SIG-M5 (cell line): ENCODE measurements at places on chromosomes 12 and 14.

DNA sequence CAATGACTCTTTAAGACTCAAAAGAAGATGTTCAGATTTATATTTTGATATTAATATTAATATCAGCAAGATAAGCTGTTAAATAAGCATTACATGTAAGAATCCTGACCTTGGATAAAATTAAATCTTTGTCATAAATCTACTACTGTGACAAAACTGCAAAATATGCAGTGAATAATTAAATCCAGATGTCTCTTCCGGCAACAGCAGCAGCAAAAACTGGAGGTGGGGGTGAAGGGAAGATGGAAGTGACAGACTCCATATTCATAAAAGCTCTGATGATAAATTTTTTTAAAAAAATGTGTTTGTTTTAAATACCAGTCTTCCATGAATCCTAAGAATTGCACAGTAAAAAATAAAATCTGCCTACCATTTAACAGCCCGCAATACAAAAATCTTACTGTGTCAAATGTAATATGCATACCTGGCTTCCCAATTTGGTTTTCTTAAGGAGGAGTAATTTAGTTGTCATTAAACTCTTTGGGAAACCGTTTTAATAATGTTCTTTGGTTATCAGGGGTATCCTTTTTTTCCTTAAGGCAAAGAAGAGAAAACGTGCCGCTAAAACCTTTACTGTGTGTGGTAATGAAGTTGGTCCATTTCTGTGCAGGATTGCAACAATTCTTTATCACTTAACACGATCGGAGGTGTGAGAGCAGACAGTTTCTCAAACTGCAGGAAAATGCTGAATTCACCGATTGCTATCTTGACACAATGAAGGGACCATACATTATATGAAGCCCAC lies 478.2 kb downstream of the DIO2 start:
- no peak for DNase-seq

- DNase-seq: no peak
Measured at GRCh38 chr12:96850676-96851075, 56.4 kb upstream of the NEDD1 start.

DNA sequence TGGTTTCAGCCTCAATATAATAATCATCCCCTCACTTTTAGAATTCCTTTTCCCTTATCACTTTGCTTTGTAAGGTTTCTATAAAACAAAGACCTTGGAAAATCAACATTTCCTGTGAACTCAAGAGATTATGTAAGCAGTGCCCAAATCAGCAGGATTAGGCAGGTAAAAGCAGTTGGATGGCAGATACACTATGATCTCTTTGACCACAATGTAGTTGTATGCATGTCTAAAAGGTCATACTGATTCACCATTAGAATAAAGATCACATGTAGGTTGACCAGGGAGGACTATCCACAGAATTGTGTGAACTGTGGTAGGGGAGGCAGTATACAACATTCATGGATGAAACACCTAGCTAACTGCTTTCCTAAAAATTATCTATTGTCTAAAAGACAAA lies 57.5 kb downstream of the DENND5B start:
- DNase-seq: no peak

DNA sequence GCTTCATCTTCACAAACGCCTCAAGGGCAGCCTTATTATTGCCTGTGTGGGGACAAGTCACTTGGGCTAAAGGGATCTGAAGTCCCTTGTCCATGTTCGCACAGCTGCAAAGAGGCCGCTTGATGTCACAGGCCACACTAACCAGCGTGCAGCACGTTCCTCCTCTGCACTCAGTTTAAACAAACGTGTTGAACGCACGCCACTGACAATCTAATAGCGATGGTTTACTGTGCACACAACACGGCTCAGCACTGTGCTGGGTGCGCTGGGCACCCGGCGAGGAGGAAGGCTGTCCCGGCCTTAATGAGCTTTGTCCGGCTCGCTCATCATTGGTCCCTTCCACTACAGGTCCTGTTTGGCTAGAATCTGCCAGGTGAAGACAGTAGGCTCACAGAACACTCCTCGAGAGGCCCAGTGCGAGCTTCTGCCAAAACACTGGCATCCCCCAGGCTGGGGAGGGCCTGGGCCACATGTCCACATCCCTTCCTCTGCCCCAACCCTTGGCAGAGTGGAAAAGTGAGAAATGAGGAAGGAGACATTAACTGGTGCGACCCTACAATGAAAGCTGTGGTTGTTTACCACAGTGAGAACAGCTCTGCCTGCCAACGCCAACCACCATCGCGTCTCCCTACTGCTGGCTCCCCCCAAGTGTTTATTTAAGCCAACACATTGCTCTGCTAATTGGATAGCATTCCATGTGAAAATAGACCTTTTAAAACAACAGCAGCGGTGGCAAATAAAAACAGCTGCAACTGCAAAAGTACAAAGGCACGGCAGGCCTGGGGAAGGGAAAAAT lies 113.2 kb downstream of the RBM19 start:
- no peak for DNase-seq

GRCh38 chr12:10153271-10154144 lies 18.4 kb downstream of the OLR1 start:
- no peak for DNase-seq

DNA sequence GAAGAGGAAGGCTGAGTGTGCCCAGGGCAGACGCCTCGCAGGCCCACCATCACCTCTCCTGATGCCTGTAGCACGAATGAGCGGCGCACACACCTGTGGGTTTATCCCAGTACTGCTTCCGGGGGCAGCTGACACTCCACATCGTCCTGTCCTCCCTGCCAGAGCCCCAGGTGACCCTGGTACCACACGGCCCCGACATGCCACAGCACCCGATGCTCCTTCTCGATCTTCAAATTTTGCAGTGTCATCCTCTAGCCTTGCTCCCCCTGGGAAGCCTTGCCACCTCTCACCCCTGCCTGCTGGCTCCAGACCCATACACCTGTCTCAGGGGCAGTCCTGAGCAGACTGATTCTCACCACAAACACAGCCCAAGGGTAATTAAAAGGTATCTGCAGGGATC lies 40.6 kb downstream of the ANO2 start:
- no peak for DNase-seq

DNA sequence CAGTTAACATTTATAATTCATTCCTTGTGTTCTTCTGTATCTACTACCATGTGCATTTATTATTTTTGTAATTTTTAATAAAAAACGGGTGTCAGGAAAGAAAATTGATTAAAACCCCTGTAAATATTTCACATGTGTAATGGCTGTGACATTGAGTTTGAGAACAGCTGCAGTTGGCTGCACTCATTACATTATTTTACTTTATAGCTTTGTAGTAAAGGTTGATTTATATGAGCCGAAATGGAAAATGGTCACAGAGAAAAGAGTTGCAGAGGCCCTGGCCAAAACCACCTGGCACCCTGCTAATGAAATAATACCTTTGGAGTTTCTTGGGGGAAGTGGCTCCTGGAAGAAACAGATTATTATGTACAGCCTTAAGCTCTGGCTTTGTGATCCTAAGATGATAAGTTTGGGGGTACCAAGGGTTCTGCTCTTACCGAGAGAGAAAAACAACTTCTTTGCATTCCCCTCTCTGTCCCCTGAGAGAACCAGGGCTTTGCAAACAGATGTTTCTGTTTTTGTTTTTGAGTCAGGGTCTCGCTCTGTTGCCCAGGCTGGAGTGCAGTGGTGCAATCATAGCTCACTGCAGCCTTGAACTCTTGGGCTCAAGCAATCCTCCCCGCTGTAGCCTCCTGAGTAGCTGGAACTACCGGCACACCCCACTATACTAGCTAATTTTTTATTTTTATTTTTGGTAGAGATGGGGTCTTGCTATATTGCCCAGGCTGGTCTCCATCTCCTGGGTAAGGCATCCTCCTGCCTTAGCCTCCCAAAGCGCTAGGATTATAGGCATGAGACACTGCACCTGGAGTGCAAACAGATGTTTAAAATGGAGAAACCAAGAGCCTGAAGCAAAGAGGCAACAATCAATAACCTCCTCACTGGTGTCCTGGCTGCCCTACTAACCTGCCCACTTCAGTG lies 9.7 kb upstream of the DYNLL1 start:
- no peak for DNase-seq

- DNase-seq: no peak
Measured at GRCh38 chr12:108640802-108641445, 7.2 kb upstream of the SELPLG start.

GRCh38 chr12:109443794-109444193 lies 33.3 kb downstream of the KCTD10 start:
- no peak for DNase-seq

- DNase-seq: no peak
Measured at GRCh38 chr12:123984903-123985302, 11.9 kb downstream of the ZNF664 start.

GRCh38 chr14:101945171-101945570 lies 19.2 kb upstream of the DYNC1H1 start:
- no peak for DNase-seq

GRCh38 chr12:41536813-41537490 lies 348.8 kb downstream of the PDZRN4 start:
- DNase-seq: no peak

DNA sequence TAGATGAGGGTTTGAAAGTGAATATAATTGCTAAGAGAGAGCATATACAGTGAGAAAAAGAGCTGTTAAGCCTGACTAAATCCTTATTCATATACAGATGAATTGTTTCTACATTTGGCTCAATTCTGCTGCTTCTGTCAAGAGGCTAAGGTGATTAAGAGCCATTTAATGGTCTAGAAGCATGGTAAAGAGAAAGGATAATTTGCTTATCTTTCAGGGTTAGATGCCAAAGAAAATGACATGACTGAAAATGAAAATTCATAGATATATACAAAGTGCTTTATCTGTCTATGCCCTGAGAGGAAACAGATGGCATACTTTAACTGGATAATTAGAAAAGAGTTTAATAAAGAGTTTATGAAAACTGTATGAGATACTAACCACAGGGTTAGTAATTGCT lies 834.9 kb downstream of the SLC6A15 start:
- DNase-seq: no peak

- no peak for DNase-seq
Measured at GRCh38 chr14:69763761-69764510, 3.0 kb upstream of the SRSF5 start.

GRCh38 chr12:47070310-47070709 lies 9.1 kb upstream of the PCED1B start:
- no peak for DNase-seq

- no peak for DNase-seq
Measured at GRCh38 chr14:99185436-99186068, 86.4 kb downstream of the BCL11B start.

GRCh38 chr14:65079201-65079600 lies 23.1 kb downstream of the MAX start:
- no peak for DNase-seq

DNA sequence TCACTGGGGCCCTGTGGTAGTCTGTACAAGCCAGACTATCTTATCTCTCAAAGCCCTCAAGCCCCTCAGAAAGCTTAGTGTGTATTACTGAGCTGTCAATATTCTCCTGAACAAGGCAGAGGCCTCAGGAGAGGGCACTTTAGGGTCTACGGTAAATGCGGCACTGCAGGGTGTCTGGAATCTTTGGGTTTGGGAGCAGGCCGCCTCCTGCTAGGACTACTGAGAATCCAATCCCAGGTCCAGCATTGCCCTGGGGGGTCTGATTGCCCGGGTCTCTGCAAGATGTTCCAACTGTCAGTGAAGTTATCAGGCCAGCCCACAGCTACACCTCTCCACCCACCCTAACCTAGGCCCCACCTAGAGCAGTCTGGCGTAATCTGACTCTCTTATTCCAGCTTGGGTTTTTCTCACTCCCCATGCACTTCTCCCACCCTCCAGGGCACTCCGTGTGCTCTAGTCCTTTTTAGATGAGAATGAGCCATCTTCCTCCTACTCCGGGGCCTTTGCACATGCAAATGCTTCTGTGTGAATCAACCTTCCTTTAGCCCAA lies 4.3 kb upstream of the ZFP36L1 start:
- DNase-seq: no peak

GRCh38 chr14:41302776-41303175 lies 303.9 kb upstream of the LRFN5 start:
- DNase-seq: no peak

GRCh38 chr12:29320295-29321085 lies 60.5 kb downstream of the ERGIC2 start:
- no peak for DNase-seq

GRCh38 chr12:110556705-110557104 lies 26.4 kb downstream of the PPTC7 start:
- DNase-seq: no peak

DNA sequence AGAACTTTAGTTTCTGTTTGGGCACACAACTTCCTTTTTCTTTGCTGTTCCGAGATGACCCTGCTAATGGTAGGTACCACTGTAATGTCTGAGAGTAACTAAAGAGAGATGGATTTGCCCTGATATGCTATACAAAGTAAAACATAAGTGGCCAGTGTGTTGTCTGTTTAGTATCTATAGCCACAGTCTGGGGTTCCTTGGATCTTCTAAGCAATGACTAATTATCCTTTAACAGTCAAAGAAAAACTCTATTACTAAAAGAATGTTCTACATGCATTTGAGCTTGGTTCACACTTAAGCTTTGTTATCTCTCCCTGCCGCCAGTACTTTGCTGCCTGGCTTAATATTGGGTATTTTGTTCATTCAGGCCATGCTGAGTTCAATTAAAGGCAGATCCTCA lies 1051.9 kb upstream of the FLRT2 start:
- DNase-seq: no peak

GRCh38 chr12:94145191-94145983 lies 3.0 kb upstream of the PLXNC1 start:
- DNase-seq: no peak

- no peak for DNase-seq
Measured at GRCh38 chr12:124520907-124521306, 46.5 kb downstream of the NCOR2 start.

DNA sequence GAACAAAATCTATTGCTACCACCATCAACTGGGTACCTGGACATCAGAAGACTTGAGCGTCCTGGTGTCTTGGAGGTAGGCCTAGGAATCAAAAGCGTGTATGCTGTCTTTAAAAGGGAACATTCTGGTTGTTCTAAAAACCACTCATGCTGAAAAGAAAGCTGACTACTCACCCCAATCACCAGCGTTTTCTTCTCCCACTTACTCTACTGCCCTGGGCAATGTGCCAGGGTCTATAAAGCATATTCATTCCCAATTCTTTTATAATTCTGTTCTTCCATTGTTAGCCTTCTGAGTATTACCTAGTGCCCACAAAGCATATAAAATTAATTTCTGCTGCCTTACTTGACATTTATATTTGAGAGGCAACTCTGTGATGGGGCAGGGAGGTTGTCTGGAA lies 133.4 kb downstream of the KCNA5 start:
- DNase-seq: no peak
